SIG-M5 (cell line): ENCODE measurements at places on chromosomes 12 and 14.

DNA sequence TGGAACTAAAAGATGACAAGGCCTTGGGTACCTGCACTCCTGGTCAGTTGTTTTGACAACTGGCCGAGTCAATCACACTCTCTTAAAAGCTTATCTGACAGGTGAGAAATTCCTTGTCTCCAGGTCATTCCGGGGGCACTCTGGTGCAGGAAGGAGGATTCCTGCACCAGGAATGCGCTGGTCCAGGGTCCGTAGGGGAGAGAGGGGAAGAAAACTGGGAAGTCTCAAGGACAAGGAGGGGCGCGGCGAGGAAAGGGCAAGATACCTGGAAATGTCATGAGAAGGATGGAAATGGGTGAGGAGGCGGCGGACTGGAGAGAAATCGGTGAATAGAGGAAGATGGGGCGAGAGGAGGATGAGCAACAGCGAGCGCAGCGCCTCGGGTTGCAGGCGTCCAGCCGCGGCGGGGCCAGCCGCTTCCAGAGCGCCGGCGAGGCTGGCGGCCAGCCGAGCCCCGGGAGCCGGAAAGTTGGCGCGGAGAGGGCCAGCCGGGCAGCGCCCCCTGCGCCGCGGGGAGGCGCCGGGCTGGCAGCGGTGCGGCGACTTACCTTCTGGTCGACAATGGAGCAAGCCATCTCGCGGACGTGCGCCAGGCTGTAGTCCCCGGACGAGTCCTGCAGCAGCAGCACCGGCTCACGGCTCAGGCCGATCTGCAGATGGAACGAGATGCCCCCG, 809 bp downstream of the PRKD1 start:
- no peak for DNase-seq

DNA sequence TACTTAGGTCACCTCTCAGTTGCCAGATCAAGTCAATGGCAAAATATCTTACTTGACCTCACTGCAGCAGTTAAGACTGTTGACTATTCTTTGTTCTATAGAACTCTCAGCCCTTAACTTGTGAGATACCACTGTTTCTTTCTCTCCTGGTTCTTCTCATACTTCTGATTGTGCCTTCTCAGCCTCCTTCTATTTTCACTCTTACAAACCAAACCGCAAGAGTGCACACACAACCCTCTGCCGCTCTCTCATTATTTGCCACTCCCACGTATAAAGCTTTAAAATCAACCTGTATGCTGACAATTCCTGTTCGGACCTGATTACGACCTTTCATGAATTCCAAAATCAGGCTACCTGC, 4.5 kb downstream of the E2F7 start:
- DNase-seq, result no peak

DNA sequence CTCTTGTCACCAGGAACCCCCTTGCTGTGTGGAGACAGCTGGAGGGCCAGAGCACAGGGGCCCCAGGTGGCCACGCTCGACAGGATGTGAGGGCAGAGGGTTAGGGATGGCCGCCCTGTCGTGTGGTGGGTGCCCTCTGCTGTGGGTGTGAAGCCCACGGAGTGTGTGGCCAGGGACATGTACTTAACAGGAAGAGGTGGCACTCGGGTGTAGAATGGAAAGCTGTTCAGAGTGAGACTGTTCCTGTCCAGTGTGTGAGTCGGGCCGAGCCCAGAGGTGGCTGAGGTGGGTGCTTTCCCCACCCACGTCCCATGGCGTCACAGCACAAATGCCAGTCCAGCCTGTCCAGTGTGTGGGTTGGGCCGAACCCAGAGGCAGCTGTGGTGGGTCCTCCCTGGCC, 47.1 kb downstream of the FBRSL1 start:
- no peak for DNase-seq

GRCh38 chr12:27762757-27763156, 17.3 kb upstream of the KLHL42 start:
- DNase-seq, result no peak

DNA sequence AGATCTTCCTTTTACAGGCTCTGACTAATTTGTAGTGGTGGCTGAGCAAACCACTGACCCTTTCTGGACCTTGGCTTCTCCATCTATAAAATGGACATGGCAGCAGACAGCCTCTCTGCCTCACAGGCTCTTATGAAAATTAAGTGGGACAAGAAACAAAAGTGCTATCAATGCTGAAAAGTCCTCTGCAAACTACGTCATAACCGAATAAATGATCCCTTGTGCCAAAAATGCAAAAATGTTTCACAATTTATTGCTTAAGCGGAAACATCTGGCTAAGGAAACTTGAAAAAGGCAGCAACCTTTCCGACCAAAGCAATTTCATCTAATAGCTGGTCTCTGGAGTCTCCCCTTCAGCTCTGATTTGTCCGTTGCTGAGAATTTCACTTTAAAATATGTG, 108.5 kb upstream of the PLXNC1 start:
- no peak for DNase-seq

DNA sequence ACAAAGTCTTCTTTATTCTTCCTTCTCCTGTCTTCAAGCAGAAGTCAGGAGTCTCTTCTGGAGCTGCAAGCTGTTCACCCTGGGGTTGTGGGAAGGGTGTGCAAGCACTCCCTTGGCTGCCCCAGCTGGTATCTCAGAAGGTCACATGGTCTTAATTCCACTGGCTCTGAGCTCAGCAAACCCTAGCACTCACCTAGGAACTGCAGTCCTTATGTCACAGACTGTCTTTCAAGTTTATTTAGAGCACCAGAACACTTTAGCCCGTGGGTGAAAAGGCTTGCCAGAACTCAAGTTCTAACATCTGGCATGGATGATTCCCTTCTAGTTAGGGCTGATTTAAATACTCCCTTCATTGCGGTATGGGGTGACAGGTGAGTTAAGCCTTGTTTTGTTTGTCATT, 379.0 kb downstream of the CCER1 start:
- DNase-seq, result no peak

- no peak for DNase-seq
Measured at GRCh38 chr14:71514941-71515919, 417.0 kb upstream of the RGS6 start.

DNA sequence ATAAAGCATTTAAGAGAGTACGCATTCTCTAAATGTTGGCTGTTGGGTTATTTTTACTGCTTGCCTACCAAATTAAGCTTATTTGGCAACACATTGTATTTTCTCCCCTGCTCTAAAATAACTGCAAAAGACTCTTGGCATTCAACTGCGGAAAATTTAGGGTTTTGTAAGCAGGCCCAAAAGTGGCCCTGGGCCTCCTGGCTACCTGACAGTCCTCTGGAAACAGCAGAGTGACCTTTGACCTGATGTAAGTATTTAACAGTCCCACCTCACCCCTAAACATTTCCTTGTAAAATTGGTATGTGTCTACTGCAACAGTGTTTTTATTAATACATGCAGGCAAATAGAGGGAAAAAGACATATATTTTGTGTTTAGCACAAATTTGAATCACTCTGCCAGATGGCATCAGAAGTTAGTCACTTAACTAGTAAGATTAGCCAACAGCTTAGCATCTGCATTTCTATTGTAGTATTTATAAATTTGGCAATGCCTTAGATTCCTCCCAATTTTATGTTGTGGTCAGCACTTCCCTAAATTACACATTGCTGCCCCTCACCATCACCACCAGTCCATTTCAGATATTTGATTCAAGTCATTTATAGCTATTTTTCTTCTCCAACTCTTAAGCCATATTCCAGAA, 11.2 kb downstream of the LLPH start:
- DNase-seq, result peak; percentile 32

DNA sequence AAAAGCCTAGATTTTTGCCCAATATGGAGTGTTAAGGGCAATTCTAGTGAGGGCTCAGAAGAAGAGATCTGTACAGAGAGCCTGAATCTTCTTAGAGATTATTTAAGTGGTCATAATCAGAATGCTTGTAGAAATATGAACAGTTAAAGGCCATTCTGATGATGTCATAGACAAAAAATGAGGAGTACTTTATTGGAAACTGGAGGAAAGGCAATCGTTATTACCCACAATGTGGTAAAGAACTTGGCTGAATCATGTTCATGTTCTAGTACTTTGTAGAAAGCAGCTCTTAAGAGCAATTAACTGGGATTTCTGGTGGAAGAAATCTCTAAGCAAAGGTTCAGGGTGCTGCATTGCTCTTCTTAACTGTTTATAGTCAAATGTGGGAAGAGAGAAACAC, 36.4 kb upstream of the SYT10 start:
- DNase-seq, result no peak

DNA sequence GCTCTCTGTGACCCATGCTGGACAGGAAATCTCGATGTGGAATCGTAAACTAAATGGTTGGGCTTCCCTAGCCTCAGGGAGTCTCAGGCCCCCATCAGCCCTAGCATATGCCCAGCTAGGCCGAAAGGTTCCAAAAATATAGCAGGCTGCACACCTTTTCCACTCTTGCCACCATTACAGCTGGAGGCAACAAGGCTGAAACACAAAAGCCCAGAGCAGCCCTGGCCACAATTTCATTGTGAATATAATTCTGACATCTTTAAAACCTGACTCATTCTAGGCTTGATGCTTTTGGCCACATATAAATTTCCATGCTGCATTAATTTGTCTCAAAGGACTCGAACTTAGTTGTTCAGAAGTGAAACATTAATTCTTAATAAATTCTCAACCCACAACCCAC, 382.2 kb downstream of the GRIN2B start:
- no peak for DNase-seq

GRCh38 chr14:106845286-106846087, 1319.1 kb downstream of the TMEM121 start:
- no peak for DNase-seq

DNA sequence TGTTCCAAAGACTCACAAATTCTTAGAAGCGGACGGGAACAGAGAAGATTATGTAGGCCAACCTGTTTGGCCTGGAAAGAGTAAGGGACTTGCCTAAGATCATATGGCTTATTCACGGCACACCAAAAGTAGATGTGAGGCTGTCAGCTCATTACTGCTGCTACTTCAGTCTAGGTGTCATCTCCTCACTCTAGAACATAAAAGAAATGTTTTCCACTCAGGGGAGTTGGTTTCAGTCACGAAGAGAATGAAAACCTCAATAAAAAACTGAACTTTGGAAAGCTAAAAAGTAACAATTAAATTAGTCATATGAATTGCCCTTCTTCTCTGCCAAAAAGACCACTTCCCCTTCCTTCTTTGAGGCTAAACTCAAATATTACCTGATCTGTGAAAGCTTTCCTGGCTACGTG, 658 bp upstream of the CEP128 start:
- no peak for DNase-seq

GRCh38 chr12:58877243-58877743, 43.0 kb downstream of the LRIG3 start:
- no peak for DNase-seq
